ENCODE measurements at places on chromosomes 3 and 15. TPM values are rescaled to one million over a fixed set of nuclear protein-coding genes. Genes with fewer than 3 reads are reported as not detected.

USP13 gene
- total RNA-seq: 13.3 TPM

CSTA gene
- total RNA-seq: not detected

CLSTN2 gene
- 10.3 TPM for total RNA-seq

DNA sequence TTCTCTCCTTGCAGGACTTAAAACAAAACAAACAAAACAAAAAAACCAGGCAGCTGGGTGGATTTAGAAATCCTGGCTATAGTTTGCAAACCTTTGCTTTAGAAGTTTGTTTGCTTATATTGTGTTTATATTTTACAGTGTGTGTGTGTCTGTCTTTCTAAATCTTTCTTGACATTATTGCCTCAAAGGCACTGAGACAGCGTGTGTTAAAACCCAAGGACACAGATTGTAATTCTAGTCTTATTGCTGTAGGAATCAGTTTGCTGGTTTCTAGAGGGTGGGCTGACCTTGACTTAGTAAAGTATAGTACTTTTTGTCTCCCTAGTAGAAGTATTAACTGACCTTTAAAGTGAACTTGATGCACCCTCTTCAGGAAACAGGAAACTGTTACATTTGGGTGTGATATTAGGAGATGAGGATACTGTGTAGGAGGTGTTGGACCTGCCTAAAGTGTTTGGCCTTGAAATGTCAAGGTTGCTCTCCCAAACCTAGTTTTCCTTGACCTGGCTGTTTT, 71.0 kb downstream of the TCF12 start:
- DNase-seq: no peak

GRCh38 chr3:197381371-197381770, 83.0 kb upstream of the DLG1 start:
- DNase-seq: no peak

- DNase-seq: no peak
Measured at GRCh38 chr3:159860269-159861116, 128.1 kb upstream of the IL12A start.

GRCh38 chr3:157075693-157076420, 84.1 kb downstream of the CCNL1 start:
- DNase-seq: no peak

- no peak for DNase-seq
Measured at GRCh38 chr3:139653582-139653981, 24.2 kb downstream of the NMNAT3 start.

DNA sequence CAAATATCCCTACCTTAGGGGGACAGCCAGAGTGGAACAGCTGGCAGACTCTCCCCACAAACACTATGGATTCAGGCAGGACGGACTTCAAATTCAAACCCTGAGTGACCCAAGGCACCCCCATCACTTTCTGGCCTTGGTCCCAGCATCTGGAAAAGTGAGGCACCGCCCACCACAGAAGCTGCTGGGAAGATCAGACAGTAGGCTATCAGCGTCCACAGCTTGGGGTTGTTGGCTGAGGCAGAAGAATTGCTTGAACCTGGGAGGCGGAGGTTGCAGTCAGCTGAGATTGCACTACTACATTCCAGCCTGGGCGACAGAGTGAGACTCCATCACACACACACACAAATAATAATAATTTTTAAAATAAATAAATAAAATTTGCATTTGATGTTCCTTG, 8.5 kb downstream of the PFKFB4 start:
- no peak for DNase-seq

DNA sequence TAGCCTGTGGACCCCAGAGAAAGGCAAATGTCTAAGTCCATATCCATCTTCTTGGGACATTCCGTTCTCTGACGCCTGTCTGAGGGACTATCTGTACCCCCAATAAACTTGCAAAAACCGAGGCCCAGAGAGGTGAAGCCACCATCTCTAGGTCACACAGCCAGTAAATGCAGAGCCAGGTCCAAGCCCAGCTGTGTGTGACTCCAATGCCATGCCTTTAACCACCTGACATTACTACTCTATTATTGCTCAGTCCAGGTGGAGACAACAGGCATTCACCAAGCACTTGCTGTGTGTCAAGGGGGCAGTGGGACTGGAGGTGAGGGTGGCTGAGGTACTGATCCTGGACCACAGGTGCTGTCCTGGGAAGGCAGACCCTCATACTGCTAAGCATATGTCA, 25.4 kb downstream of the CYP8B1 start:
- DNase-seq: no peak
